ENCODE measurements at places on chromosomes 1 and 21. TPM values are rescaled to one million over a fixed set of nuclear protein-coding genes. Genes with fewer than 3 reads are reported as not detected.

Gene KRTAP12-2
- not detected for total RNA-seq

Gene NEXN
- 7.8 TPM for total RNA-seq

Gene SH2D1B
- not detected for total RNA-seq

Gene LMX1A
- not detected for total RNA-seq

Gene SLAMF8
- total RNA-seq = 0.08 TPM

- no peak for DNase-seq
These were observed 137.7 kb upstream of the SMYD2 start for GRCh38 chr1:214143006-214143992.

DNA sequence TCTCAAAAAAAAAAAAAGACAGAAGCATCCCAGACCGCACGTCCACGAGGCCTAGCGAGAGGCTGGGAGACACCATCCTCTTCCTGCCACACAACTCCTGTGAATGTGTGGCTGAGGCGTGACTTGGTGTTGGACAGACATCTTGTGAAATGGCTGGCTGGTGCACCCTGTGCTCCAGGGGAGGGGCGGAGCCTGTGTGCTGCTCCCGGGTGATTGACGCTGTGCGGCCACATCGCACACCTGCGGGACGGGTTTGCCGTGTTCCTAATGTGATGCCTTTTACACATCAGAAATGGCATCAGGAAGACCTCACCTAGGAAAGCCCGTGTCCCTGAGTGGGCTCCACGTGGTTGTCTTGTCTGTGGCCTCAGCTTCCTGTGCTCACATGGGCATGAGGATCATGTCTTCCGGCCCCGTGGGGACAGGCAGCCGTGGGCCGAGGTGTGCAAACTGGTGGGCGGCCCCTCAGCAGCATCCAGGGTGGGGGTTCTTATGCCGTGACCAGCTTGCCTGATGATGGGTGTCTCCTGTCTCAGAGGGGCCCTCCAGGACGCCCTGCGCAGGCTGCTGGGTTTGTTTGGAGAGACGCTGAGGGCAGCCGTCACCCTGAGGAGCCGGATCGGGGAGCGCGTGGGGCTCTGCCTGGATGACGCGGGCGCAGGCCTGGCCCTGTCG is 64.4 kb downstream of the PCNT start:
- no peak for DNase-seq

Data from GM12878 (cell line).